ENCODE measurements at places on chromosomes 7 and 10.

DNA sequence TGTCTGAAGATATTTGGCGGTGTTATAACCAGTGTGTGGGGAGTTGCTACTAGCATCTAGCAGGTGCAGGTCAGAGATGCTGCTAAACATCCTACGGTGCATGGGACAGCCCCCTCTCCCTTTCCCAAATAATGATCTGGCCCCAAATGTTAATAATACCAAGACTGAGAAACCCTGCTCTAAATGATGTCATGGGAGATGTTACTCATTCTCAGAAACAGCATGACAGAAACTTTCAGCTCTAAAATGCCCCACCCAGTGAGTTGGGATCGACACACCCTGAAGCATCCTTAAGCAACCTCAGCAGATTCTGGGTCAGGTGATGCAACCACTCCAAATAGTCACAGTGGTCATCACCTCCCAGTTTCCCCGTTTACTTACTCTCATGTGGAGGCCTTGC is 108.8 kb upstream of the MPP7 start:
- no peak for DNase-seq

DNA sequence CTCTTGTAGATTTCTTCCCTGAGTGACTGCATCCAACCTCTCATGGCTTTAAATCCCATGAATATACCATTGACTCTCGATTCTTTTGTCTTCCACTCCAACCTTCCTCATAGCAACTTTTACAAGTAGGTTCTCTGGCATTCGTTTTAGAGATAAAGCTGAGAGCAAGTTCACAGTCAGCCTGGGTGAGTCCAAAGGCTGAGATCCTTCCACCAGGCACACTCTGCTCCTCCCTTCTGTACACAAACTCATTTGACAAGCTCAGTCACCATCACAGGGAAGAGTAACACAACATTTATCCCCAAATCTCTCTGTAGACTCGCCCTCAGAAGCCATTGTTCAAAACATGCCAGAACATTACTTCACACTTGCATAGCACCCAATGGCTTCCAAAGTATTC is 10.9 kb downstream of the CTTNBP2 start:
- no peak for DNase-seq

GRCh38 chr10:79149345-79149661 is 80.5 kb downstream of the ZMIZ1 start:
- no peak for DNase-seq

DNA sequence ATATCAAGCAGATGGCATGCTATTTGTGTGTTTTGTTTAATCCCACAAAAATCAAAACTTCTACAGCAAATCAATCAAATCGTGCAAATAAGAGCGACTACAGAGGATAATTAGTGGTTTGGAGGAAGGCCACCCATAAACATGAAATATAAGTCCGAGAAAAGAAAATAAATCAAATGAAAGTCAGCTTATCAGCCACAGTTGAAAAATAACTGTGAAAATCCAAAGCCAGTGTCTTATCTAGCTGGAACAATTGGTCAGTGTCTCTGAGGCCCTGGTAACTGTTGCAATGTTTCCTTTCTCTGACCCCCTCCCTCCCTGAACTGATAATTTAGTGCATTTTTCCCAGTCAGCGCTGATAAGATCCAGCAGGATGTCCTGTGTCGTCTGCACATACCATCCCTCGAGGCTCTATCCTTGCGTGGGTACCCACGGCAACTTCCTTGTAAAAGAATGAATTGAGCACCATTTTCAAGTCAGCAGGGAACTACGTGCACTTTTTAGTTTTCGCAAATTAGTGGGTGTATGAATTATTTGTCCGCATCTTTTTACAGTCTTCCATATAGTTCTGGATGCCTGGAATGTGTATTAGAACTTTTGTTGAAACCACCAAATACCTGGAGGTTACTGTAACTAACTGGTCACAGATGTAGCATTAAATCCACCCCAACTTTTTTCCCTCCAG is 10.8 kb upstream of the JCAD start:
- DNase-seq, result no peak

- DNase-seq, result no peak
These were observed 674.0 kb upstream of the C7orf33 start for GRCh38 chr7:147916573-147916972.

DNA sequence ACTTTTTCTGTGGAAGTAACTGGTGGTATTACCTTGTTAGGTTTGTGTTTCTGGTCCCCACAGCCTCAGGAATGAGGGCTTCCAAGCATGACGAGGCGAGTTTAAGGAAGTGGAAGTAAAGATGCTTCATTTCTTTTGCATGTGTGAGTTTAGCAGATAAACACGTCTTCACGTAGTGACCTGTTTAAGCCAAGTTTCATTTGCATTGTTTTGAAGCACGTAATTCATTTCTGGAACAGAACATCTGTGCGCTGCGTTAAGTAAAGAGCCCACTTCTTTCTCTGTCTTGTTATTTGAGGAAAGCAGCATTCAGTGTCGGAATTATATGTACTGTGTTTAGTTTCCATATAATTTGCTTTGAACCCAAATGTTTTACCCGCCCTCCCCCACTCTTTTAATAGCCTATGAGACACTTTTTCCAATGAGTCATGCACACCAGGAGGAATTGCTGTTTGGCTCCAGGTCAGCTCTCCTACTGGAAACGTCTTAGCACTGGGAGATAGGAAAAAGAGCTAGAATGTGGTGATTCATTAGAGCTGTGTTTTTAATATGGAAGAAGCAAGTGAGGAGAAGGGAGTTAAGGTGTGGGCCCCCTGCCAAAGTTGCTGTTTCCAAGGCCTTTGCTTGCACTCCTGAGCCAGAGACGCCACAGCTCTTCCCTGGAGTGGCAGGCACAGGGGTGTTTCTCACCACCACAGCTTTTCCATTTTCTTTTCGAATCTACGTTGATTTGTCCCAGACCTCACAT is 36.7 kb downstream of the BTBD16 start:
- DNase-seq, result no peak

DNA sequence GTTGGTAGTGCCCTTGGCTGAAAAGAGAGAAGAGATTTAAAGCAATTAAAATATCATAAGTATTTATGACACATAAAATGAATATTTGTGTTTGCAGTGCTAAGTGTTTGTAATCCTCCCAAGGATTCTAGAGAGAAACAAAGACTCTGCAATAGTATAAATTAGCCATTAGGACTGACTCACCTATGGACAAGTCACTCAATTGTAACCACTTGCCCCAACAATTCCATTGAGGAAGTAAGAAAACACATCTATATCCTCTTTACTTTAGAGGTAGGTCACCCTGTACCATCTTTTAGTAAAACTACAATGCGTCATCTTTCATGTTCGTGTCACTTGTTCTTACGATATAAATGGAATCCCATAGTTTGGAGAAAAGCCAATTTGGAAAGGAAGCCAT is 85.7 kb upstream of the INHBA start:
- DNase-seq, result no peak

DNA sequence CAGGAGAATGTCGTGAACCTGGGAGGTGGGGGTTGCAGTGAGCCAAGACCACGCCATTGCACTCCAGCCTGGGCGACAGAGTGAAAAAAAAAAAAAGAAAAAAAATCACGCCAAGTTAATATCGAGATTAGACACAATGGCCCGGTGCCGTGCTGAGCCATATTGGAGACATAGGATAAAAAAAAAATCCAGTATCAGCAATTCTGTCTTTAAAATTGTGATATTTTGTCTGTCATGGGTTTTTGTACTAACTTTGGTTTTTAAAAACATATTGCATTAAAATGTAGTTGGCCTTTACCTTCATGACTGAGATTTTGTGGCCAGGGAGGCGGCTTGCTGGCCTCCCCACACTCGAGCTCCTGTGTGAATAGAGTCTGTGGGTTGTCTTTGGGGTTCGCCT is 62.8 kb upstream of the PITRM1 start:
- no peak for DNase-seq

GRCh38 chr7:157548691-157549303 is 212.0 kb downstream of the DNAJB6 start:
- DNase-seq, result no peak

GRCh38 chr7:112398534-112398933 is 51.7 kb upstream of the IFRD1 start:
- no peak for DNase-seq

DNA sequence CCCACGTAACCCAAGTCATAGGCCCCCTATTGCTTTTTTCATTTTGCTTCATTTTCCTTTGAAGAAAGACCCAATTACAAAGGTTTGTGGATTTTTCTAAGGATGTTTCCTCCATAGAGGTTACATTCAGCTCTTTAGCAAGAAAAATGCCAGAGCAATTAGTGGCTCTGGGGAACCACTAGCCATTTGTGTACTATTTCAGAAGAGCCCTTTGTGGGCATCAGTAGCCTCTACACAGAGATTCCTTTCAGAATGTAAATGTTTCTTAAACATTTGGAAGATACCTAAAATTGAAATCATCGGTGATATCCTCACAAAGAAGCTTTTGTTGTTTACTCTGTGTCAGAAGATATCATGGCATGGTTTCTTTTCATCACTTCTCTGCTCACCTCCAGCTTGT is 291.0 kb upstream of the KMT2E start:
- DNase-seq, result no peak

- no peak for DNase-seq
These were observed 102.1 kb downstream of the MPP7 start for GRCh38 chr10:28200775-28201174.

GRCh38 chr10:102324061-102324460 is 71.4 kb upstream of the NFKB2 start:
- DNase-seq, result no peak

DNA sequence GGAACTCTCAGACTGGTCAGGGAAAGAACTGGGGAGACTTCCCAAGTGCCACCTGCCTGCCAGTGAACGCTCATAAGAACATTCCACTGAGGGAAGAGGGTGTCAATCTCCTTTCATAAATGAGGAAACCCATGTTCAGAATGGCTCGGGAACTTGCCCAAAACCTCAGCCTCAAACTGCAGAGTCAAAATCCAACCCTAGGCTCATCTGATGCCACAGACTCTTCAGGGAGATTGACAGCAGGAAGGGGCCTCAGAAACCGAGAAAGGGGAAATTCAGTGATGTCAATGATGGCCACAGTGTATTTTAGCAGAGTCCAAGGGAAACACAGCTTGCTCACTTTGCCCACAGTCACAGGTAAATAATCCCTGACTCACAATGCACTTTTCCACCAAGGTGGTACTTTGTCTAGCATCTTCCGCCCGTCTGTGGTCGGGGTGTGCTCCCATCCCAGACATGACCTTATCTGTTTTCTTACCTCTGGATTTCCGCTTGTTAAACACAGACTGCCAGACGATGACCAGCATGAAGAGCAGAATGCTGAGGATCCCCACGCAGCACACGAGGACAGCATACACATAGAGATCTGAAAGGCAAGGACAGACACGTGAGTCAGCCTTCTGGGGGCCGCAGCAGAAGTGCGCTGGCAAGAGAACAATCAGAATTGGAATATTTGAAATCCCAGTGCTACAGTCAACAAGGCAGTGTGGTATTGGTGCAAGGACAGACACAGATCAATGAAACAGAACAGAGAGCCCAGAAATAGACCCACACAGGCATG is 38.4 kb downstream of the VSTM4 start:
- DNase-seq, result no peak

GRCh38 chr10:129491123-129491734 is 24.2 kb downstream of the MGMT start:
- DNase-seq, result no peak

DNA sequence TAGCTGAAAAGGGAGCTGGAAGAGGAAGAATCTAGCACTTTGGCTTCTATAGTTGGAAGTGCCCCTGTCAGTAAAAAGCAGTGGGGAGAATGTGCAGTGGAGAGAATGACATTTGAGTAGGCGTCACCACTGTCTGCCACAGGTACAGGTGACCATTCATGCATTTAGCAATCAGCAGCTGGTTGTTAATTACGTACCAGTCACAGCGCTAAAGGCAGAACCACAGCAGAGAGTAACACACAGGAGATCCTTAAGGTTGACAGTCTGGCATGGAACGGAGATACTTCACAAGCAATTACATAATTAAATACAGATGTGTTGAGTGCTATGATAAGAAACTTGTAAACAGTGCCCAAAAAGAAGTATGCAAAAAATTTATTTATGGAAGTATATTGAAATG is 24.8 kb downstream of the C10orf67 start:
- DNase-seq, result no peak

DNA sequence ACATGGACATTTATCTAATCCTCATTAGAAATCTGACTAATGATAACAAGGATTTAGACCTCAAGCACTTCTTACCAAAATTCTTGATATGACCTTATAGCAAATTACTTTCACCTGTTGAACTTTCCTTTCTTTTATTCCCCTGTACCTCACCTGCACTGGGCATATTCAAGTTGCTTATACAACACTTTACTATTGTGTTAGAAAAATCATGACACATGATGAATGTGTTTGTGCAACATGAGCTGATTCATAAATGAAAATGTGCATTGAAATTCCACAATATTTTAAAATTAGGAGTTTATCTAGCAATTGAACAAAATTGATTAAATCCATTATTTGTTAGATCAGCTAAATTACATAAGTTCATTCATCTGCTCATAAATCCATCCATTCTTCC is 160.6 kb downstream of the CFTR start:
- no peak for DNase-seq

GRCh38 chr7:117803476-117803875 is 69.8 kb downstream of the CTTNBP2 start:
- no peak for DNase-seq

DNA sequence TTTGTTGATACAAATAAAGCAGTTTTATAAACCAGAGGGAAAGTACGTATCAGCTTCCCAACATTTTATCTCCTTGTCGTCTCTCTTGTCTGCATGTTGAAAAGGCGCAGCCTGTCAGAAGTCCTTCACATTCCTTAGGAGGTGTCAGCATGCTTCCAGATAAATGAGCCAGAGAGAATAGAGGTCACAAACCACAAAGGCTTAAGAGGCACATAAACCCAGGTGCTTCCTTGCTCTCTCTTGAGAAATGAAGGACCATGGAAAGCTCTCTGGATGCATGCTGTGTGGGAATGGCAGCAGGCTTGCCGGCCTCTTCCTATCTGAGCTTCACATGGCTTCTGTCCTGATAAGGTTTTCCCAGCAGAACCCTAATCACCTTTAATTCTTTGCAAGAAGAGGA is 448.5 kb downstream of the XPNPEP1 start:
- DNase-seq, result no peak

- no peak for DNase-seq
These were observed 79.9 kb downstream of the ELFN1 start for GRCh38 chr7:1749864-1750466.

DNA sequence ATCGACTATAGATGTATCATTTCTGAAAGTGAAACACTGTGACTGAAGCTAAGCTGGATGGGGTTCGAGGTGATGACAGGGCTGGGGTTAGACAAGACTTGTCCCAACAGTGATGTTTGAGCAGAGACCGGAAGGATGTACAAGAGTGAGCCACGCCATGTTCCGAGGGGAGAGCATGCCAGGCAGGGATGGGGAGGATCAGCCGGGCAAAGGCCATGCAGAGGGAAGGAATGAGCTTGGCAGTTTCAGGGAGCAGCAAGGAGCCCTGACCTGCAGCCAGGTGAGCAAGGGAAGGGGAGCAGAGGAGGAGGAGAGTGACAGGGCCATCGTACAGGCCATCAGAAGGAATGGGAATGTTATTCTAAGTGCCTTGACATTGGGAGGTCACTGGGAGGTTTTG is 114.9 kb upstream of the GPR26 start:
- DNase-seq, result no peak

Data from stimulated activated CD8-positive, alpha-beta memory T cell treated with anti-CD3 and anti-CD28 coated beads, Interleukin-7, amount 100 ng/mL, for 4 hours (primary cell).